ENCODE measurements at places on chromosomes 4 and X. TPM values are rescaled to one million over a fixed set of nuclear protein-coding genes. Genes with fewer than 3 reads are reported as not detected.

TCEAL2 gene
- not detected for total RNA-seq

RAB41 gene
- total RNA-seq: not detected

PWWP3B gene
- 0.42 TPM for total RNA-seq

SSX4 gene
- not detected for total RNA-seq

BMX gene
- not detected for total RNA-seq

SLC26A1 gene
- 0.83 TPM for total RNA-seq

IL3RA gene
- not detected for total RNA-seq

PNMA5 gene
- total RNA-seq: not detected

MXRA5 gene
- total RNA-seq: 188 TPM

GRCh38 chrX:37787423-37787869, 7.6 kb downstream of the CYBB start:
- H3K27me3 ChIP-seq: peaks cover 5% of the 10 kb centered on the region
- no peak overlapping the region for H3K27ac ChIP-seq
- no peak for DNase-seq
- H3K36me3 ChIP-seq: no peaks in the 10 kb centered on the region

GRCh38 chr4:143360838-143361625, 24.4 kb downstream of the GAB1 start:
- peak overlapping the region; percentile 79 for H3K27ac ChIP-seq
- no peak for DNase-seq
- no peaks in the 10 kb centered on the region for H3K27me3 ChIP-seq
- H3K4me3 ChIP-seq: no peak overlapping the region
- H3K36me3 ChIP-seq: peaks cover 3% of the 10 kb centered on the region
- H3K4me1 ChIP-seq: peaks cover 54% of the 10 kb centered on the region

GRCh38 chrX:95860127-95860526, 824.5 kb upstream of the DIAPH2 start:
- no peak overlapping the region for H3K4me3 ChIP-seq
- H3K27me3 ChIP-seq: no peaks in the 10 kb centered on the region
- no peak overlapping the region for H3K27ac ChIP-seq
- DNase-seq: no peak
- no peaks in the 10 kb centered on the region for H3K36me3 ChIP-seq
- no peaks in the 10 kb centered on the region for H3K4me1 ChIP-seq

DNA sequence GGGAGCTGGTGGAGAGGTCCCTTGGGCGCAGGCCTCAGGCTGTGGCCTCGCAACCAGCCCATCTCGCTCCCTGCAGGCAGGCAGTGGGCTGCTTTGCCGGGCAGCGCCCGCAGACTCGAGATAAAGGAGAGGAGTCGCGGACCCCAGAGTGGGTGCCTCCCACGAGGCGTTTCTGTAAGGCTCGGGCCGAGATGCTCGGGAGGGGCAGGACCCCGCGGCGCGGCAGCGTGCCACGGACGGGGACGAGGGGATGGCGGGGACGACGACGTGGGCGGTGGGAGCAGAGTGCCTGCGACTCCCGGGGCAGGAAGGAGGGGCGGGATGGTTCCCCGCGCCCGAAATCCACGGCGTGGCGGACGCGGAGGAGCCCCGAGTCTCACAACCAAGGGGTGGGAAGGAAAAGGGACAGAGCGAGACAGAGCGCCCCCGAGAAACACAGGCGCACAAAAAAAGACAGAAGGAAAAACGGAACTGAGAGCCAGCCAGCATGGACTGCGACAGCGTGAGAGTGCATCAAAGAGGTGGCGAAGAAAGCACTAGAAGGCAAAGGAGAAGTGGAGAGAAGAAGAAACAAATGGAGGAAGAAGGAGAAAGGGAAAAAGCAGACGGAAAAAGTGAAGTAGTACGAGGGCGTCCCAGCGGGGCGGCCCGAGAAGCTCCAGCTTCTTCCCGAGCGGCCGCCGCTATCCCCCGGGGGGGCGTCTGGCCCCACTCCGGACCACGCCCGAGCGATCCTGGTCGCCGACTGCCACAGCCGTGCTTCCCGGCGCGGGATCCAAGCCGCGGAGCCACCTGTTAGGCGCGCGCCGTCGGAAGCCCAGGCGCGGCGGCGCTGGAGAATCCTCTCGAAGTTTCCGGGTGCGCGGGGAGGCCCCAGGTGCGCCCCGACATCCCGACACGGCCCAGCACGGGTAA, 1.5 kb downstream of the BEND4 start:
- no peak for DNase-seq
- H3K4me1 ChIP-seq: peaks cover 16% of the 10 kb centered on the region
- H3K27ac ChIP-seq: no peak overlapping the region

DNA sequence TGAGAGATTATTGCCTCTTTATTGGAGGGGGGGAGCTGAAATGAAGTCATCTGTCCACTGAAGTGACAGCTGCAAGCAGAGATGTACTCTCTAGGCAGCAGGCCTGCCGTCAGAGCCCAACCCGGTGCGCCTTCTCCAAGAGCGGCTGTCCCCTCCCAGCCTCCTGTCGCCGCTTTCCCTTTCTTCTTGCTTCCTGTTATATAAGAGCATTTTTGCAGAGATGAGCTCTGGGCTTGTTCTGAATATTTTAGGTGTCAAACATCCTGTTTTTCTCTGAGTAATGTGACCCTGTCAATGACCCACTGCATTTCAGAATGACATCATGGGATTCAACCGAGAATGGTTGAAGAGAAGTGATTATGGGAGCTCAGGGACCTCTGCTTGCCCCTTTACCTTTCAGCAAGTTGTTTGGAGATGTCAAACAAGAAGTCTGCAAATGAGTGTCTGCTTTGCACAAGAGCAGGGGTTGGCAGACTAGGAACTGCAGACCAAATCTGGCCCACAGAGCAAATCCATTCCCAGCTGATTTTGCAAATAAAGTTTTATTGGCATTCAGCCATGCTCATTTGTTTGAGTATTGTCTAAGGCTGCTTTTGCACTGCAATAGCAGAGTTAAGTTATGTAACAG, 79.9 kb downstream of the SLC9A6 start:
- no peak overlapping the region for H3K4me3 ChIP-seq
- peaks cover 46% of the 10 kb centered on the region for H3K4me1 ChIP-seq
- DNase-seq: no peak
- H3K36me3 ChIP-seq: no peaks in the 10 kb centered on the region
- no peaks in the 10 kb centered on the region for H3K27me3 ChIP-seq

GRCh38 chrX:6052111-6052745, 176.4 kb downstream of the NLGN4X start:
- no peak for DNase-seq
- no peaks in the 10 kb centered on the region for H3K27me3 ChIP-seq
- no peak overlapping the region for H3K4me3 ChIP-seq
- no peaks in the 10 kb centered on the region for H3K4me1 ChIP-seq
- H3K36me3 ChIP-seq: no peaks in the 10 kb centered on the region

DNA sequence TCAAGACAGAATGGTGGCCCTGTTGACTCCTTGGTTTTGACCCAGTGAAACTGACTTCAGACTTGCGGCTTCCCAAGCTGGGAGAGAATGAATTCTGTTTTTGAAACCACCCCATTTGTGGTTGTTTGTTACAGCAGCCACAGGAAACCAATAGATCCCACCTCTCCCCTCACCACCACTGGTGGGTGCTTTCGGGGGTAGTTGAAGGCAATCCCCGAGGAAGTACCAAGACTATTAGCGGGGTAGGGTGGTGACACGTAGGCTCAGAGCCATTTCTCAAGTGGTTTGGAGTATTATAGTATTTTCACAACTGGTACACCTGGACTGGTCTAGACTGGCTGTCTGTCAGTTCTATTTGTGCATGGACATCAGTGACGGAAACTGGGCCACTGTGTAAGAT, 189.1 kb upstream of the RBPJ start:
- no peak overlapping the region for H3K27ac ChIP-seq
- peaks cover 5% of the 10 kb centered on the region for H3K27me3 ChIP-seq
- no peaks in the 10 kb centered on the region for H3K4me1 ChIP-seq
- no peak overlapping the region for H3K4me3 ChIP-seq
- DNase-seq: no peak

DNA sequence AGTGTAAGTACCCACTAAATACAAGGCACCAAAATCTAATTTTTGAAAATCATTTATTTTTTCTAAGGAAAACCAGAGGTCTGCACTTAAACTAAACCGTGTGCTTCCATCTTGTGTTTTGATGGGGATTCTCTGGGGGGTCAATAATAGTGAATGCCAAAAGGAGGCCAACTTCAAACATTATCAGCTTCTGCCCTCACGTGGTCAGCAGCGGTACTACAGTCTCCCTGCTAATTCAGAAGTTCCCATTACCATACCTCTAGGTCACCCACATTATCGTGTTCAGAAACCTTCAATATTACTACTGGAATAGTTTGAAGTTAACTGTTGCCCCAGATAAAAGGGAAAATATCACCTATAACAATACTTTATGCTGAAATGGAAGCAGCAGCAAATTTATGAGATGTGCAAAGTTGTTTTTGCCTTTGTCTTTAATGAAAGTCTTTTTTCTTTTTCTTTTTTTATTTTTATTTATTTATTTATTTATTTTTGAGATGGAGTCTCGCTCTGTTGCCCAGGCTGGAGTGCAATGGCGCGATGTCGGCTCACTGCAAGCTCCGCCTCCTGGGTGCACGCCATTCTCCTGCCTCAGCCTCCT, 17.3 kb downstream of the CTPS2 start:
- DNase-seq: peak; percentile 86
- H3K4me3 ChIP-seq: no peak overlapping the region
- peaks cover 2% of the 10 kb centered on the region for H3K4me1 ChIP-seq
- no peaks in the 10 kb centered on the region for H3K27me3 ChIP-seq
- H3K36me3 ChIP-seq: peaks cover 43% of the 10 kb centered on the region

GRCh38 chrX:65726715-65727114, 59.3 kb downstream of the MSN start:
- H3K27ac ChIP-seq: no peak overlapping the region
- H3K27me3 ChIP-seq: no peaks in the 10 kb centered on the region
- no peak overlapping the region for H3K4me3 ChIP-seq

GRCh38 chrX:92260102-92260501, 480.9 kb downstream of the PCDH11X start:
- H3K4me1 ChIP-seq: no peaks in the 10 kb centered on the region
- no peak overlapping the region for H3K4me3 ChIP-seq
- peaks cover 2% of the 10 kb centered on the region for H3K36me3 ChIP-seq
- H3K27me3 ChIP-seq: no peaks in the 10 kb centered on the region
- no peak for DNase-seq

- no peaks in the 10 kb centered on the region for H3K36me3 ChIP-seq
- no peak overlapping the region for H3K4me3 ChIP-seq
- no peaks in the 10 kb centered on the region for H3K4me1 ChIP-seq
Measured at GRCh38 chr4:18756671-18757070, 735.1 kb upstream of the LCORL start.

DNA sequence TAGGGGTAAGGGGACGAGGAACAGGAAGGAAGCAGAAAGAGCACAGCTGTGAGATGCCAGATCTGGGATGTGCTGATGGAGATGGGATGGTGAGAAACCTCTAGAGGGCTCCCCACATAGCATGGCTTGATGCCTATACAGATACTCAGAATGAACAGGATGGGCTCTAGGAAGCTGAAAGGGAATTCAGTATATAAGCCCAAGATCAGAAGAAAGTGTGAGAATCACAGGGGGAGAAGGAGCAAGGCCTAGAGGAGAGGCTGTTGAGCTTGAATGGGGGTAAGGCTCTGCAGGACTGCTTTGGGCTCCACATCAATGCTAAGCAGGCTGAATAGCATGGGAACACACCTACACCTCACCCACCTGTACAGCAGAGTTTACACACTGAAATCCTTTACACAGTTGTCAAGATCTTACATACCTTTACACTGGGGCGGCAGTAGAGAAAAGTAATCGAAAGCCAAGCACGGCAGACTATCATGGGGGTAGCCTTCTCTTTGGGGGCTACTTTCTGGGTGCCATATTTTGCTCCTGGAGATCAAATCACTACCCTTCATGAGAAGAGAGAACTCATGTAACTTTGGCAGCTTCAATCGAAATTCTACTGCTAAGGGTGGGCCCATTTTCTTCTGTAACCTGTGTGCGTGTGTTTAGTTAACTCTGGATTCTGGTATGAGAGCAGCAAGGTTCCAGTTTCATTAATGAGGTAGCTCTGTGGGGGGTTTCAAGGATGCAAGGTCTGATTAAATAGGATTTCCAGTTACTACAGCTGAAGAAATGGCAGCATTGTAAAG, 30.6 kb downstream of the HOPX start:
- no peak overlapping the region for H3K27ac ChIP-seq
- H3K4me3 ChIP-seq: no peak overlapping the region
- peaks cover 20% of the 10 kb centered on the region for H3K27me3 ChIP-seq
- no peaks in the 10 kb centered on the region for H3K36me3 ChIP-seq
- peaks cover 6% of the 10 kb centered on the region for H3K4me1 ChIP-seq
- no peak for DNase-seq

DNA sequence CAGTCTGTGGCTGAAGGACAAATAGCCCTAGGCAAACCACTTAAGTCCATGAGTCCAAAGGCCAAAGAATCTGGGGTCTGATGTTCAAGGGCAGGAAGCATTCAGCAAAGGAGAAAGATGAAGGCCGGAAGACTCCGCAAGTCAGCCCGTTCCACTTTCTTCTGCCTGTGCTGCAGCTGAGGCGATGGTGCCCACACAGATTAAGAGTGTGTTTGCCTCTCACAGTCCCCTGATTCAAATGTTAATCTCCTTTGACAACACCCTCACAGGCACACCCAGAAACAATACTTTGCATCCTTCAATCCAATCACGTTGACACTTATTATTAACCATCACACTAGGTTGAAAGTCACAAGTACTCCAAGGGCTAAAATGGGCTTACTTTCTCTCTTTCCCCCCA, 605.4 kb upstream of the GNPDA2 start:
- H3K36me3 ChIP-seq: no peaks in the 10 kb centered on the region
- H3K27me3 ChIP-seq: no peaks in the 10 kb centered on the region
- DNase-seq: no peak
- H3K27ac ChIP-seq: no peak overlapping the region
- H3K4me1 ChIP-seq: no peaks in the 10 kb centered on the region

All from osteocyte (in vitro differentiated cells).